ENCODE measurements at places on chromosomes 11 and 22.

DNA sequence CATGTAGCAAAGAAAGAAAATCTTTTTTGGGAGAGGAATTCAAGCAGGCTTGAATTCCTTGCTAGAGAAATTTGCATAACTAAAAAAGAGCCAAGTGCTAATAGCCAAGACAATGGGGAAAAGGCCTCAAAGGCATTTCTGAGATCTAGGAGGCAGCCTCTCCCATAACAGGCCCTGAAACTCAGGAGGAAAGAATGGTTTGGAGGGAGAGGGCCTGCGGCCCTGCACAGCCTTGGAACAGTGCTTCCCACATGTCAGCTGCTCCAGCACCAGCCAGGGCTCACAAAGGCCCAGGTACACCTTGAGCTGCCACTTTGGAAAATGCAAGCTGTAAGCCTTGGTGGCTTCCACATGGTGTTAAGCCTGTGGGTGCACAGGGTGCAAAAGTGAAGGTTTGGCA, 55.5 kb upstream of the TSPAN18 start:
- no peak for DNase-seq

DNA sequence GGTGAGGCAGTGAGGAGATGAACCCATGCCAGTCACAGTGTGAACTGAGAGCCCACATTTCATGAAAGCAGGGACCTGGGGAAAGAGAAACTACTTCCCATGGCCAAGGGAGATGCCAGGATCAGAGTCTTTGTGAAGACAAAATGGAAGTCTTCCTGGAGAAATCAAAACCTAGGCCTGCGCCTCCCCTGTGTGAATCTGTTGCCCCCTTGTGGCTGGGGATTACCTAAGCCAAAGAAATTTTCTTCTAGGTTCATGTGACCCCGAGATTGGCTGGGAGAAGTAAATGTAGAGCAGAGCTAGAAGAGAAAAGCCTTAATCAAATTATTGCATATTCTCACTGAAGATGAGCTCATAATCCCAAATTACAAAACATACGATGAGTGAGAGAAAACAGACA, 1075.3 kb downstream of the TBC1D22A start:
- DNase-seq = no peak

DNA sequence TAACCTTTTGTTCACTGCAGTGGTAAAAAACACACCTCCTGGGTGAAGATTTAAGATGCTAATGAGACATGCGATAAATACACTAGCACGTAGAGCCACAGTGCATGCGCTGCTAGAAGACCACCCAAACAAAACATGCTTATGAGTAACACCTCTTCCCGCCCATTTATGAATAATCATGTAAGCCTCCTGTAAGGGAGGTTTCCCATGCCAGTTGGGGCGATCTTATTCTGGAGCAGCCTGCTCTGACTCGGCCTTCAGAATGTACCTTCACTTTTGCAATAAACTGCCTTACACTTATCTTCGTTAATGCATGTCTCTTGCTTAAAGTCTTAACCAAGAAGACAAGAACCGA, 18.1 kb upstream of the SCARF2 start:
- DNase-seq = no peak

DNA sequence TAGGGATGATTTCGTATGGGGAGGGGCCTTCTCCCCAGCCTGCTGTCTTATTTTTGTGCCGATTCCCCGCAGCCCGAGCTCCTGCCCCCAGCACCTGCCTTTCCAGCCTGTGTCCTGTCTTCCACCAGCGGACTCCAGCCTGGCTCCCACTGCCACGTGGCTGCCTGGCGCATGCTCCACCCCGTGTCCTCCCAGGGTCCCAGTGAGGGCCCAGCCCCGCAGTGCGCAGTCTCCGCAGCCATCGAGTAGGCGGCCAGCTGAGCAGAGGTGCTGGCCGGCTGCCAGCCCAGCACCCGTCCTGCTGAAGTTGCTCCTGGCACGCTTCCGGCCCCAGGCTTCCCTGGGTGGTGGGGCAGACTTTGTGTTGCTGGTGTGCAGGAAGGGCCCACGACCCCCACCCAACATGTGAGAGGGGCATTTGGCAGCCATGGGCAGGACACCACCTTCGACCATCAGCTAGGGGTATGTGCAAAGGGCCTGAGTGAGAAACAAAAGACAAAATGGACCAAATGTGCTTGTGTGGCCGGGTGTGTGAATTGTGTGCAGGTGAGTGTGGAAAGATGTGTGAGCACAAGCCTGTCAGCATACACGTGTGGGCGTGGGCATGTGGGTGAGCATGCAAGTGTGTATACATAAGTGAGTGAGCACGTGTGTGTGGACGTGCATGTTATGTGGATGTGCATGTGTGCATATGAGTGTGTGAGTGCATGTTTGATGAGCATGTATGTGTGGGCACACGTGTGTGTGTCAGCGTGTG, 55.9 kb downstream of the RTN4R start:
- DNase-seq = no peak

- no peak for DNase-seq
These were observed 6.0 kb downstream of the CBX7 start for GRCh38 chr22:39146256-39147101.

DNA sequence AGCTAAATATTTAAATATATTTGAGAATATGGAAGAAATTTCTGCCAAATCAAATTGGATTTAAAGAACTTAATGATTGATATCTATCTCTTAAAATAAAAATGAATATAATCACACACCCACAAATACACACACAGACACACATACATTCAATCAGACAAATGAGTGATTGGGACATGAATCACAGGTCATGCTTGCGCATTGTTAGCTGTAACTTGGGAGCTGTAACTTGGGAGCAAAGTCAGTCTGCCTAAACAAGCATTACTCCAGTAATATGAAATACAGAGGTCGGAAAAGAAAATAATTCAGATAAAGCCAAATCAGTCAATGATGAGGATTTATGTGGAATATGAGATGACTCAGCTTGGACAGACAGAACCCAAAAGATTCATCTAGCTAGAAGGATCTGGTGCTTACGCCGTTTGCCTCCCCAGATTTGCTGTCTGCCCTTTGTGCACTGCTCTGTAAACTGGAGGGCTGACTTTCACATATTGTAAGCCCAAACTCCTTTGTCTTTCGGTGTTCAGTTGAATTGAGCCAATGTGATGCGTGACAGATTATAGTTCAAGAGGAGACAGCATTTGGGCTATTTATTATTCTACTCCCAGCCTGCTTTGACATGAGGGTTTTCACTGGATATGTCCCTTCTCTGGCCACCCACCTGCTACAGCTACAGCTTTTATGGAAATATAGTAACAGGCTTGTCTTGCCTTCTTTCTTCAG, 1.6 kb downstream of the OR56B1 start:
- no peak for DNase-seq

DNA sequence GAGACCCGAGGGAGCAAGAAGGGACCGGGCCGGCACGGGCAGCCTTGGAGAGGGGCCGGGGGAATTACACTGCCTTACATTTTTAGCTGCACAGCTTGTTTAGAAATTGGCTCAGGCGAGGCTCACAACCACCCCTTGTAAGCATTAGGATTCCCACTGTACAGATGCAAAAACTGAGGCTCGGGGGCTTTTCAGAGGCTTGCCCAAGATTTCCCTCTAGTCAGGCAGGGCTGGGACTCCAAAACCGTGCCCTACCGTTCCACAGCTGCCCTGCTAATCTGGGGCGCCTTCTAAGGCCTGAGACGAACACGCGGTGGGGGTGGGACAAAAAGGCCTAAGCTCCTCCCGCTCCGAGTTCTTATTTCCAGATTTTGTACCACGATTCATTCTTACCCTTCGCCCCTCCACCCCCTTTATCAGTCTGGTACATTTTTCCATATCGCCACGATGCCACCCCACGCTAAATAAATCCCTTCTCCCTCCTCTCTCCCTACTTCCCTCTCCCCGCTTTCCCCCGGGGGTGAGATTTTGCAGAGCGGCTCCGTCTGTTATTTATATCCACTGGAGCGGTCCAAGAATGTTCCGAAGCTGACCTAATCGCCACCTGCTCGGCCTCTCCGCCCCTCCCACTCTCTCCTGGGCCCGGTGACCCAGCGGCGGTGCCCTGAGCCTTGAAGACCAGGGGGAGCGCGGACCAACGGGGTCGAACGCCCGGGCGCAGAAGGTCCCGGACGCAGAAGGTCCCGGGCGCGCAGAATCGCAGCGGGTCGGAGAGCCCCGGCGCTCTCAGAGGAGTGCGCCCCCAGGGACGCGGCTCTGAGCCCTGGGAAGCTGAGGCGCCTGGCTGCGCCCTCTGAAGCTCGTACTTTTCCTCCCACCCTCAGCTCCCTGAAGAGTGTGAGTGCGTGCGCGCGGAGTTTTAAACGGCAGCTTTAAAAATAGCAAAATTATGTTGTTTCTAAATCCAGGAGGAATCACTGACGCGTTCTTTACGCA, 764 bp upstream of the PACSIN3 start:
- no peak for DNase-seq

GRCh38 chr22:37896939-37897338, 9.2 kb upstream of the MICALL1 start:
- no peak for DNase-seq

DNA sequence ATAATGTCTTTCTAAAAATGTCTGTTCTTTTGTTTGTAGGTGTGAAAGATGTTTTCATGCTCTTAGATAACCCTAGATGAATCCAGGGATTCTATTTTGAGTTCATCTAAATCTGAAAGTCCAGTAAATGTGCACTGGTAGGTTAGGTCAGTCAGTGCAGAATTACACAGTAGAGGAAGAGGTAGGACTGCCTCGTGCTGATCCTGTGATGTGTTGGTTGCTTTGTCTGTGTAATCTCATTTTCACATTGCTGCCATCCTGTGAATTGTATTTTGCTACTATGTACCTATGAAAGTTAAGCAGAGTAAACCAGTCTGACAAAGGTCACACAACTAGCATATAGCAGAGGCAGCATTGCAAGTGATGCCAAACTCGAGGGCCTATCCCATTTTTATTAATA, 36.5 kb downstream of the ATXN10 start:
- DNase-seq = no peak

DNA sequence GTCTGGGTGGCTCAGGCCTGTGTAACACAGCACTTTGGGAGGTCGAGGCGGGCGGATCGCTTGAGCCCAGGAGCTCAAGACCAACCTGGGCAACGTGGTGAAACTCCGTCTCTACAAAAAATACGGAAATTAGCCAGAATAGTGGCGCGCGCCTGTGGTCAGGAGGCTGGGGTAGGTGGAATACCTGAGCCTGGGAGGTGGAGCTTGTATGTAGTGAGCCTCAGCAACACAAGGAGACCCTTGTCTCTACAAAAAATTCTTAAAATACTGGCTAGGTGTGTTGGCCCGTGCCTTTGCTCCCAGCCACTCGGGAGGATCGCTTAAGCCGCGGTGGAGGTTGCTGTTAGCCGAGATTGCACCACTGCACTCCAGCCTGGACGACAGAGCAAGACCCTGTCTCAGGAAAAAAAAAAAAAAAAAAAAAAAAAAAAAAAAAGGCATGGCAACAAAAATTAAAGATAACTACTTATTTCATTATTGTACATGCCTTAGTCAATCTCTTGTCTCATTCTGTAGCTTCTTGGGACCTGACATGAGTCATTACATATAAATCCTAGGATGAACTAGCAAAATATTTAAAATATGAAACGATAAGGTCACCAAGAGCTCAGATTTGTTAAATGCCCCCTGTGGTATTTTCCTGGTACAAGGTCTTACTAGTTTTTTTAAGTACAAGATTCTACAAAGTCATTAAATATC, 1.1 kb downstream of the TAF1D start:
- no peak for DNase-seq

- no peak for DNase-seq
These were observed 14.2 kb downstream of the TMEM121B start for GRCh38 chr22:17106785-17107546.

DNA sequence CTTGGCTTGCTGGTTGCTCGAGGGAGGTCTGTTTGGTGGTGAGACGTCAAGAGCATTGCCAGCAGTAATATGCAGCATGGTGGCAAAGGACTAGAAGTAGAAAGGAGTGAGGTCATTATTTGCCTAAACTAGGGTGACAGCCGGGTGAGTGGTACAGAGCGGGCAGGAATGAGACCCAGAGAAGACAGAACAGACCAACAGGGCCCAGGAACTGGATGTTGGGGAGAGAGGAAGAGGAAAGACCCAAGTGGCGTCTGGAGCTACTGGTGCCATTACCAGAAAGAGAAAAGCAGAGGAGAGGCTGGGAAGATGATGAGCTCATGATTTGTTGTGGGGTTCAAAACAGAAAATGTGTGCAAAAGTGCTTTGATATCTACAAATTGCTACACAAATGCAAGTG, 158.7 kb downstream of the ENTHD1 start:
- no peak for DNase-seq

DNA sequence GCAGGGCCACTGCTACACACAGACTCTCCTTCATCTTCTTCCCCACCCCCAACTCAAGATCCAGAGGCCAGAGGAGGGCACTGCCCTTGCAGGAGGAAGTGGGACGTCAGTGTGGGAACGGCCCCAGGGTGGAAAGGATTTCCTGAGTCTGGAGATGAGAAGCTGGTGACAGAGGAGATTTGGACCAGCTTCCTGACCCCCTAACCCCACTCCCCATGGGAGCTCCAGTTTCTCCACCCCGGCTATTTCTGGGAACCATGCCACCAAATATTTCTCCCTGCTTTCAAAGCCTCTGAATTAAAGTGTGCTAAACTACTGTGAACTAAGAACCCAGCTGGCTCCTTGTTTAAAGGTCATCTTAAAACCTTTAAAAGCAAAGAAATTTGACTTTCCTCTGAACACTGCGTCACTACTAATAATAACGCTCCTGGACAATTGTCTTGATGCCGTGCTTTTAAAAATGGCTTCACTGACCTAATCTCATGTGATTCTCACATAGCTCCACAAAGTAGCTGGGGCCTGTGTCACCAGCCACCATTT, 46.6 kb downstream of the CWC15 start:
- DNase-seq = peak; percentile 75

DNA sequence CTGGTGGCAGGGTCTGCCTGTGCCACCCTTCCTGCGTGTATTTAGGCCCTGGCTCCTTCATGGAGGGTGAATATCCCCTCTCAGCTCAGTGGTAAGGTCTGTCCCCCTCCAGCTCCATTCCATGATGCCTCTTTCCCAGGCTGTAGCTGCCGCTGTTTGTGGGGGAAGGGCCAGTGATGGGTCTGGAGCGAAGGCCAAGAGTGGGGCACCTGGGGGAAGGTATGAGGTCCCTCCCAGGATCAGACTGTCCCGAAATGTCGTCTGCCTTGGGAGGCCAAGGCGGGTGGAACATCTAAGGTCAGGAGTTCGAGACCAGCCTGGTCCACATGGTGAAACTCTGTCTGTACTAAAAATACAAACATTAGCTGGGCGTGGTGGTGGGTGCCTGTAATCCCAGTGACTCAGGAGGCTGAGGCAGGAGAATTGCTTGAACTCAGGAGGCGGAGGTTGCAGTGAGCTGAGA, 1.1 kb downstream of the CD151 start:
- no peak for DNase-seq

DNA sequence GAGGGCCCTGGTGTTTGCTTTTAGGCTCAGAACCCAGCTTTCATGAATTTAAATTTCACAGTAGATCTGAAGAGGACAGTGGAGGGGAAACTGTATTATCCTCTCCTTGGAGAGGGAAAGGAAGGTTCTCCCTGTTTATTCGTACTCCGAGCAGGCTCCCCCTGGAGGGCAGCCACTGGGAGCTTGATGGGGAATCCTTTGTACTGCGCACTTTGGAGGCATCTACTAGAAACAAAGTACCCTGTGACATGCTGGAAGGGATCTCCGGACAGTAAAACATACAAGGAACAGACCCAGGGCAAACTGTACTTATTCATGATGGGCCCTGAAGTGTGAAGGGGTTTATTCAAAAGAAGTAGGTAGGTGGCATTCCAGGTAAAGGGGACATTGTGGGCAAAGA, 27.2 kb downstream of the NAV2 start:
- DNase-seq = no peak

- DNase-seq = no peak
These were observed 61.5 kb downstream of the SGSM1 start for GRCh38 chr22:24867323-24868022.

- no peak for DNase-seq
These were observed 13.2 kb downstream of the POLR3H start for GRCh38 chr22:41530890-41531714.

- DNase-seq = no peak
These were observed 226.7 kb upstream of the ARHGAP42 start for GRCh38 chr11:100460426-100460825.
